ENCODE measurements at places on chromosomes 6 and 20.
A peak's percentile ranks its signal among the peaks of the same experiment; 100 is the strongest.

DNA sequence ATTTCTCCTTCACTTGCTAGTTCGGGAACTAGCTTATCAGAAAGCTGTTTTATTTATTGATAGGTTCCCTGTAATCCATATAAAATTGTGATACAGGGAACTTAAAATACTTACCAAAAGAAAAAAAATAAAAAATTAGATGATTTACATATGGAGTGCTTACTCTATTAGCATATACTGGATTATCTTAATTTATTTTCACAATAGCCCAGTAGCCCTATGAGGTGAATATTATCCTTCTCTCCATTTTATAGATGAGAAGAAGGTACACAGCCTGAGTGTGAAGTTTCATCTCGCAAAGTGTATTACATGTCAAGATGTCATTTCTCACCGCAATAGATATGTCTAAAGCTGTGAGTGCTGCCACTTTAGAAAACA lies 463.5 kb downstream of the CDKAL1 start:
- DNase-seq = no peak

GRCh38 chr6:24060982-24061754 lies 64.8 kb upstream of the NRSN1 start:
- DNase-seq = no peak

DNA sequence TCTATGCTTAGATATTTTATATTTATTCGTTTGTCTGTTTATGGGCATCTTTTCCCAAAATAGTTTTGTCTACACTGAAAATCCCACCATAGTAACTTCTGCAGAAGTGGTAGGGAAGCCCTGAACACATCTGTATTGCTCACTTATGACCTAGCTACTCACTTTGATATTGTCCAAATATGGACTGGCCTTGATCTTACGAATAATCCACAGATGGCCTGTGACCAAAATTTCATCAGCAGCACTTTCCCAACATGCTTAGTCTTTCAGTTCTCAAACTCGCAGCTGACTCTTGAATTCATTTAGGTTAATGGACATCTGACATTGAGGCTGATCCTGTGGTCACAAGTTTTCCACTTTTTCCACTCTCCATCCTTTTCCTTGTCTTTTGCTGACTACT lies 80.8 kb upstream of the BEND3 start:
- no peak for DNase-seq

DNA sequence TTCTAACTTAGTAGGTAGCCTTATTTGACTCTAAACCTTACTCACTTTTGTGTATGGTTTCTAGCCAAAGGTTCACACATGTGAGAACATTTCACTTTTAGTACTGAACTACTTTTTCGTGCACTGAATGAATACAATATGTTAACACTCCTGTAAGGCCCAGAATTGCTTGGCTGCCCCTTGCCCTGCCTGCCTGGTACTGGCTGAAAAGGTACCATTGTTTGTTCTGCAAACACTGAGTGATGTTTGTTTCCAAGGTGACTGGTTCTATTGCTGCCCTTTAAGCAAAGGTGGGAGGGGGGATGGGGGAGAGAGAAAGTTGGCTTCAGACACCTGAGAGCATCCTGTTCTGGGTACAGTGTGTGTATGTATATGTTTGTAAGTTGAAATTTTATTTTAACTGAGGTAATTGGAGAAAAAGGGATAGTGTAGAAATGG lies 31.2 kb downstream of the RREB1 start:
- peak; percentile 25 for DNase-seq

GRCh38 chr6:87391334-87391733 lies 16.4 kb upstream of the CFAP206 start:
- DNase-seq = no peak

- DNase-seq = no peak
These were observed 368.9 kb upstream of the SULF2 start for GRCh38 chr20:48154040-48154765.
